ENCODE measurements at places on chromosomes 5 and 9.

DNA sequence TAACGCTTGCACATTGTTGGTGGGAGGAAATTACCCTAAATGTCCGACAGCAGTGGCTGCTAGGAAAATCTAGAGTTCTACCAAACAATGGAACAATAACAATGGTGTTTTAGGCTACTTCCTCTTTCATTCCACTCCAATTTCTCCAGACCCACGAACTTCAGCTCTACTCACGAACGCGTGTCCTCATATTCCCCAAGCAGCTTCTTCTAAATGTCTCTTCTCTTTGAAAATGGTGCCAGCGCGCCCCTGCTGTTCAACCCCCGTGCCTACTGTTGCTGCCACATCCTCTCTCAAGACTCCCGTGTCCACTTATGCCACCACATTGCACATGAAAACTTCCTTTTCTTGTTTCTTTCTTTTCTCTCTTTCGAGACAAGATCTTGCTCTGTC, 25.6 kb downstream of the OR2V2 start:
- H3K27ac ChIP-seq: peak overlapping the region; percentile 75
- peak; percentile 72 for ATAC-seq
- H3K36me3 ChIP-seq: peaks cover 27% of the 10 kb centered on the region
- H3K27me3 ChIP-seq: peaks cover 39% of the 10 kb centered on the region
- H3K4me3 ChIP-seq: peak overlapping the region; percentile 69

DNA sequence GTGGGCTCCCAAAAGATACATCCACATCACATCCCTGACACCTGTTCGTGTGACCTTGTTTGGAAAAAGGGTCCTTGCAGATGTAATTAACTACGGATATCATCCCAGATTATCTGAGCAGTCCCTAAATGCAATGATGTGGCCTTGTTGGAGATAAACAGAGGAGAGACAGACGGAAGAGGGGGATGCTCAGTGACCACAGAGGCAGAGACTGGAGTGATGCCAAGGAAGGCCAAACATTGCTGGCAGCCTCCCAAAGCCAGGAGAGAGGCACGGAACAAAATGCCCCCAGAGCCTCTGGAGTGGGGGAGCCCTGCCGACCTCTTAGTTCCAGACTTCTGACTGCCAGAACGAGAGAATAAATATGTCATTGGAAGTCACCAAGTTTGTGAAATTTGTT, 15.0 kb upstream of the VAV2 start:
- H3K36me3 ChIP-seq: no peaks in the 10 kb centered on the region
- H3K27ac ChIP-seq: no peak overlapping the region
- H3K4me1 ChIP-seq: no peaks in the 10 kb centered on the region
- H3K4me3 ChIP-seq: no peak overlapping the region

DNA sequence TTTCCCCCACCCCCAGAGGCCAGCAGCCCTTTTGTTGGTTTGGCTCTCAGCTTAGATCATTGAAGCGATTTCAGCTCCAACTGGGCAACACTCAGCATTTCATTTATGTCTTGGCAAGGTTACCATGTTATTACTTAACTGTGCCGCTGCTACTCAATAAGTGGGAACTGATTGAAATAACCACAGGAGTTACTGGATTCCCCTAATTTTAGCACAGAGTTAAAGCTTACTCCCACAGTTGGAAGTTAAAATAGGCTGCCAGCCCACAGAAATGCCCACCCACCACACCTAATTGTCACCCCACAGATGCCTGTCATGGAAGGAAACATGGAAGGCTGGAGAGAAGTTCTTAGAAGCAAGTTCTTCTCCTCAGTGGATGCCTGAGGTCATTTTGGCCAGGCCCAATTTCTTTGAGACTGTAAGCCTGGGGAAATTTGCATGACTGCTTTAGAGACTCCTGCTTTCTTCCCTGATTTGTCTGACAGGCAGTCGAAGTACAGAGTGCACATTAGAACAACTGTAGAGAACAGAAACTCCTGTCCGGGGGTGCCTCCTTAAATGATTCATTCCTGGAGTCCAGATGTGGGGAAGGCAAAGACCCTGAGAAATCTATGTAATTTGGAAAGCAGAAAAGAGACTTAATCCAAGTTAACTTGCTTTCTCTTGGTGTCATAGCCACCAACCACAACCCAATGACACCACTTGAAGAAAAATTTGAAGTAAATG, 370.0 kb downstream of the ZSWIM6 start:
- H3K4me1 ChIP-seq: no peaks in the 10 kb centered on the region
- no peak overlapping the region for H3K27ac ChIP-seq
- no peaks in the 10 kb centered on the region for H3K36me3 ChIP-seq
- peaks cover 11% of the 10 kb centered on the region for H3K27me3 ChIP-seq

GRCh38 chr5:171523781-171524180, 104.3 kb downstream of the FGF18 start:
- H3K27ac ChIP-seq: no peak overlapping the region
- no peaks in the 10 kb centered on the region for H3K36me3 ChIP-seq
- peaks cover 18% of the 10 kb centered on the region for H3K27me3 ChIP-seq
- H3K4me1 ChIP-seq: peaks cover 4% of the 10 kb centered on the region

- H3K27me3 ChIP-seq: no peaks in the 10 kb centered on the region
- no peak for ATAC-seq
- H3K4me1 ChIP-seq: no peaks in the 10 kb centered on the region
- H3K36me3 ChIP-seq: no peaks in the 10 kb centered on the region
- H3K4me3 ChIP-seq: no peak overlapping the region
- H3K27ac ChIP-seq: no peak overlapping the region
These were observed 267.1 kb downstream of the SPATA31D1 start for GRCh38 chr9:82255481-82256176.

All from activated T-helper 17 cell treated with anti-CD3 and anti-CD28 coated beads, Interleukin-2, amount 50 U/mL, for 72 hours (primary cell).